T-helper 2 cell treated with Interferon-gamma antibody and Interleukin-4, amounts not matched to agents 5 μg/mL and 100 μg/mL, for 36 hours (primary cell): ENCODE measurements at places on chromosomes 1 and 21.
A peak's percentile ranks its signal among the peaks of the same experiment; 100 is the strongest.

DNA sequence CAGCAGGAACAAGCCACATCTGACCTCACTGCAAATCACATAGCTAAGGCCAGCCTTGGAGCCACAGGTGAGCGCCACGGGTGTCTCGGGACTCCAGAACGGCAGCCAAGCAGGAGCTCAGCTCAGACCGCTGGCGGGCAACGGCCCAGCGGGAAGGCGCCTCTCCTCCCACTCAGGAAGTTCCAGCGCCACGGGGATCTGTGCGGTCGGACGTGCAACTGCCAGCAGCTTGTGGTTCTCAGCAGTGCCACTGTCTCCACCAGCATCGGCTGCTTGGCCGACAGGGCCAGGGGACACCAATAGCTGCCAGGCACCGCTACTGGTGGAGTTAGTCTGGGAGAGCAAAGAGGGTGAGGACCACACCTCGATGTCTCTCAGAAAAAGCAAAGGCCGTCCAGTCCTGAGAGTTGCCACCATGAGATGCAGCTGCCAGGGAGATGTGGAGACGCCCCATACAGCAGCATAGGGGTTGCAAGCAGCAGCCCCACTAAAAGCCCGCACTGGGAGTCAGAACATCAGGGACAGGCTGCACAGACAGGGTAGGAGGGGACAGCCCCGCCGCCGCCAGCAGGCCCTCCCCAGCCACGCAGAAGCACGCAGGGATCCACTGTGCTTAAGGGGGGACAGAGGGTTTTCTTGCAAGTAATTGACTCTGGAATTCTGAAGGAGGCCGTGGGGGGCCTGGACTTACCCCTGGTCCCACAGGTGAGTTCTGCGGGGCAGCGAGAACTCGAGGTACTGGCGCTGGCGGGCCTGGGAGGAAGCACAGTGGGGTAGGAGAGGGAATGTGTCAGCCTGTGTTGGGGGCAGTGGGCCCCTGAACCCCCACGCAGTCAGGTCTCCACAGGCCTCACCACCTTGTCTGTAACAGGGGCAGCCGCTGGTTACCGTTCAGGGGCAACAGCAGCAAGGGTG is 83.5 kb downstream of the NPHP4 start:
- DNase-seq = no peak

DNA sequence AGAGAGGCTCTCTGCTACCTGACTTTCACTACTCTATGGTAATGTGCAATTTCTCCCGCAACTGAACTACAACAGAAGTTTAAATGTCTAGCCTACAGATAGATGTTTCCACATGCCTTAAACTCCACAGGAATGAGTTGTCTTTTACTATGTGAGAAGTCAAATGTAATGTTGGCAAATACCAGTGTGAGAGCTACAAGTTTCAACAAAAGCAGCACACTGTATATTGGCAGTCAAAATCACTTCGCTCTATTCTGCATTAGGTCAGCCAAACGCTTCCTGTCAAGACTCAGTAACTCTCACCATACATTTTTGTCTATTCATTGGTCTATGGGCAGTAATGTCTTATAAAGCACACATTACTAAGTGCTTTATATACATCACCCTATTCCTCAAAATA is 41.9 kb downstream of the LUZP1 start:
- DNase-seq = no peak

DNA sequence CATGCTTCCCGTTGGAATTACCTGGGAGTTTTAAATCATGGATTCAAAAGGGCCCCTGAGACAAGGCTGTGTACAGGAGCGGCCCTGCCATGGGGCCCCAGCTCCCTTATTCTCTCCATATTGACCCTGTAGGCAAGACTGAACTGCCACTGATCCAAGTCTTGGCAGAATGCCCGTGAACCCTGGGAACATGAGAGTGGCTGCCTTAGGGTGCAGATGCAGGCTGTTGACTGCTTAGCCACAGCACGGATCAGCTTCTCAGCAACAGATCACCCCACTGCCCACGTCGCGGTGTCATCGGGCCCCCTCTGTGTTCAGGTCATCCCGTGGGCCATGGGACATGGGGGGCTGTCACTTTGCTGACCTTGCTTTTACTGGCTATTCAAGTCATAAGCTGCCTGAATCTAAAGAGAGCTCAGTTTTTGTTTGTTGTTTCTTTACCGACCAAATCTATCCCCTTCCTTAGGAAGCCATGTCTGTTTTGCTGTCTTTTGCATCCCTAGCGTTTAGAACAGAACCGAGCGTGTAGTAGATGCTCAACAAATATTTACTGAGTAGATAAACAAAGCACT is 83.4 kb downstream of the MATN1 start:
- DNase-seq = no peak

GRCh38 chr1:155013632-155014031 is 11.0 kb downstream of the ZBTB7B start:
- peak; percentile 20 for DNase-seq

GRCh38 chr1:21468599-21468998 is 28.7 kb downstream of the NBPF3 start:
- DNase-seq = no peak

- DNase-seq = no peak
Observed at GRCh38 chr1:159058751-159059150, 17.8 kb downstream of the AIM2 start.

DNA sequence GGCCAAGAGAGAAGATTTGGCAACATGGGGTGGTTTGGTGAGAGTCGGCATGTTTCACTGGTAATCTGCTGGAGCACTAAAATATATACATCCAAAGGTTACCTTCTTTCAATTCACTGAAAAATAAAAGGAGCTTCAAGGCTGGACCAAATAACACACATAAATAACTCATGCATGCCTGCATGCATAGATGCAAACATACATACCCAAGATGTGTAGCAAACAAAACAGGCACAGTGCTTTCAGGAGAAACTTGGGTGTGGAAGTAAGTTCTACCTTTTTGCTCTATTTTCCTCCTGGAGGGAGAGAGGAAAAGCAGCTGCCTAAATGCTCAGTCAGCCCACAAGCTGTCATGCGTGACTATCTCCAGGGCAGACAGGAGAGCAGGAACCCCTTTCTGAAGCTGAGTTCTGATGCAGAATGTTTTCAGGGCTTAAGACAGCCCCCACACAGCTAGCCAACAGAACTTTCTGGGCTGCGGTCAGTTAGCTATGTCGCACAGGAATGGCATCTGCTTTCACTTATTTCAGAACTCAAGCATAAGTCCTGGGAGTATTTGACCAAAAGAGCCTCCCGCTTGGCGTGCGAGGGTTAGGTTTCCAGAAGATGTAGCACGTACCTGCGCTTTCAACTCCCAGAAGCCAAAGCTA is 166.2 kb downstream of the TOMM20 start:
- peak; percentile 44 for DNase-seq

DNA sequence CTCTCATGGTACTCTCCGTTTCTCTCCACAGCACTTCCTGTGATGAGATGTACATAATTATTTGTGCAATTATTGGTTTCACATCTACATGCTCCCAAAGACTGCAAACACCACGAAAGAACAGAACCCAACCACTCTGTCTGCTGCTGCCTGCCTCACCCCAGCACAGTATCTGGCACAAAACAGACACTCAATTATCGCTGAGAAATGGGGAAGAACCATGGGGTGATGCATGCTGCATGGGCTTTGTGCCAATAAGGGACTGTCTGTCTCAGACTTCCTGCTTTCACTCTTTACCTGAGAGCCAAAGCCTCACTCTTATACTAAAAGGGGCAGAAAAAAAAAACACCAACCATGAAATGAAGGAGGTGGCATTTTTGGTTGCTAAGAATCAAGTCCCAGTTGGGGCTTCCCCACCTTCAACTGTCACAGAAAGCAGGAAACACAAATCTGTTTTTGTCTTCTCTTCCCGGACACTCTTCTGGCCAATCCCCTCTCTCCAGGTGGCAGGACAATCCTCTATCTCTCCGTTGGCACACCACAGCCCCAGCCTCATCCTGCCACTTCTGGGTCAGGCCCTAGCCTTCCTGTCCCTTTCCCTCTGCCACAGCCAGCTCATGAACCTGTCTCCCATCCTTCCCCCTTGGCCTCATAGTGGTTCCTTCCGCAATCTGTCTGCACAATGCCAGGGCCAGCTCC is 82.0 kb downstream of the TGFBR3 start:
- DNase-seq = peak; percentile 71

DNA sequence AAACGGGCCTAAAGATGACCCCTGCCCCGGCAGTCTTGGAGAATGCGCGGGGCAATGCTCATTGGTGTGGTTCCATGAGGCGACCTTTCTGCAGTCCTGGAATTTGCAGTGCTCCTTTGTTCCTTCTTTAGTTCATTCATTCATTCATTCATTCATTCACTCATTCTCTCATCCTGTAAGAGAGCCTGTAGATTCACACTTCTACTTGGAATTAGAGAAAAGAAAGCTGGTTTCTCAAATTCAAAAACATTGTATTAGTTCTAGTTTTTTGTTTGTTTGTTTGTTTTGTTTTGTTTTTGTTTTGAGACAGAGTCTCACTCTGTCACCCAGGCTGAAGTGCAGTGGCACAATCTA is 31.6 kb downstream of the PAX7 start:
- DNase-seq = no peak
